Stimulated activated CD8-positive, alpha-beta memory T cell treated with anti-CD3 and anti-CD28 coated beads, Interleukin-4, amount 100 ng/mL, for 1 hour (primary cell): ENCODE measurements at places on chromosomes 16 and 17.

DNA sequence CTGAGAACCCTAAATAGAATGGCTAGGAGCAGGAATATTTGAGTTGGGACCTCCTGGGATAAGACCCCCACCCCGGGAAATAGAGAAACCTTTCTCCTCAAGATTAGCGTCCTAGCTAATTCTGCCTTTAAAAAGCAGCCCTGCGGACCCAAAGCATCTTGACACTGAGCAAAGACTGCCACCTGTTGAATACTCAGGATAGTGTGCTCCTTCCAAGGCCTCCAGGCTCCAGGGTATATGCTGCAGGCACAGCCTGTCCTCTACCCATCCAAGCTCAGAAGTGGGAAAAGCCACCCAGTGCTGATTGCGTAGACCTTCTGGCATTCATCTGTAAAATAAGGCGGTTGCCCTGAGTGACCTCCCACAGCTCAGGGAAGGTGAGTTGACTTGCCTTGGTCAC lies 456.2 kb upstream of the DYNLRB2 start:
- DNase-seq = no peak

GRCh38 chr17:28335959-28336871 lies 654 bp downstream of the TNFAIP1 start:
- no peak for DNase-seq

DNA sequence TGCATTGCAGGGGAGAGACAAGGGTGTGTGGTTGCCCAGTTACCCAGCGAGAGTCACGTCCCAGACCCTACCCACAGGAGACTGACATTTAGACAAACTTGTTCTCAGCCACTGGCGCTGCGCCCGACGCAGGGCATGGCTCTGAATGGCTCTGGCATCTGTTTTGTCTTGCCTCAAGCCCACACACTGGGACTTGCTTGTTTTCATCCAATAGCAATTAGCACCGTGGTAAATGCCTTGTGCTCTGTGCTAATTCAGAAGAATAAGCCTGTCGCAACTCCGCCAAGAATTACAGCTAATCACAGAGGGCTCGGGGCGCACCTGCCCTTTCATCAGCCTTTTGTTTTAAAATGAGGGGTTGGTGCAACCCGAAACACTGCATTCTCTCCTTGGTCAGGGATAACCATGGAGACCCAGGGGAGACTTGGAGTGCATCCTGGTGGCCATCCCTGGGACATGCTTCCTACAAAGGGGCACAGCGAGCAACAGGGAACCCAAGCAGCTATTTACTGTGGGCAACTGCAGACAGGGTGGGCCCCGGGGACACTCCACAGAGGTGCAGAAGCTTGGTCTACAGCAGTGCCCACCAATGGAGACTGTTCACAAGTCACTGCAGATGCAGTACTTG lies 220.6 kb upstream of the ZFHX3 start:
- DNase-seq = no peak

GRCh38 chr16:86667035-86667434 lies 88.7 kb downstream of the FOXL1 start:
- no peak for DNase-seq

GRCh38 chr17:29561554-29562517 lies 5.0 kb downstream of the ABHD15 start:
- DNase-seq = no peak

DNA sequence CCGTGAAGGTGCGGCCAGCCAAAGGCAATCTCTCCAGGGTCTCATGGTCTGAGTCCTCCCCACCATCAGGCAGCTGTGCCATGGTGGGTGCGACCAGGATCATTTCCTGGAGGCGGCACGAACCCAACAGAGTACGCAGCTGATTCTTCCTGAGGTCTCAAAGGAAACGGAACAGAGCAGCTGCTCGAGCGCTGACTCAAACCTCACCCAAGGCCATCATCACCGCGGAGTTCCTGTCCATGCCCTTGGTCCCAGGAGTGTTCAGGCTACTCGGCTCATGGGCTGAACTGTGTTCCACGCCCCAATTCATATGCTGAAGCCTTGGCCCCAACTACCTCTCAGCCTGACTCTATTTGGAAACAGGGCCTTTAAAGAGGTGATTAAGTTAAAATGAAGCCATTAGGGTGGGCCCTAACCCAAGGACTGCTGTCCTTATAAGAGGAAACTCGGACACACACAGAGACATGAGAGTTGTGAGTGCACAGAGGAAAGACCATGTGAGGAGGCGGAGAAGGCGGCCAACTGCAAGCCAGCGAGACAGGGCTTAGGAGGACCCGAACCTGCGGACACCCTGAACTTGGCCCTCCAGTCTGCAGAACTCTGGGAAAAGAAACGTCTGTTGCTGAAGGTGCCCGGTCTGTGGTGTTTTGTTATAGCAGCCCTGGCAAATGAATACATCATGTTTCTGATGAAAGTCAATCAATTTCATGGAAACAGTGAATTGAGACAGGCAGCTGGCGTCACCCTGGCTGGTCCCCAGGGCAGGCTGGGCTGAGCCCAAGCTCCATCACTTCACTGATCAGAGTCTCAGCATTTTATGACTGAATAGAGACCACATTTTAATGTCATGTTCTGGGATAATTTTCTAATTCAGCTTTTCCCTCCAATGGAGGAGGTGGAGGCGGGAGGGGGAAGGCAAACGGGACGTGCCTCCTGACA lies 13.7 kb downstream of the MXRA7 start:
- DNase-seq = no peak

- no peak for DNase-seq
Measured at GRCh38 chr16:28876019-28876659, 2.1 kb upstream of the ATP2A1 start.

DNA sequence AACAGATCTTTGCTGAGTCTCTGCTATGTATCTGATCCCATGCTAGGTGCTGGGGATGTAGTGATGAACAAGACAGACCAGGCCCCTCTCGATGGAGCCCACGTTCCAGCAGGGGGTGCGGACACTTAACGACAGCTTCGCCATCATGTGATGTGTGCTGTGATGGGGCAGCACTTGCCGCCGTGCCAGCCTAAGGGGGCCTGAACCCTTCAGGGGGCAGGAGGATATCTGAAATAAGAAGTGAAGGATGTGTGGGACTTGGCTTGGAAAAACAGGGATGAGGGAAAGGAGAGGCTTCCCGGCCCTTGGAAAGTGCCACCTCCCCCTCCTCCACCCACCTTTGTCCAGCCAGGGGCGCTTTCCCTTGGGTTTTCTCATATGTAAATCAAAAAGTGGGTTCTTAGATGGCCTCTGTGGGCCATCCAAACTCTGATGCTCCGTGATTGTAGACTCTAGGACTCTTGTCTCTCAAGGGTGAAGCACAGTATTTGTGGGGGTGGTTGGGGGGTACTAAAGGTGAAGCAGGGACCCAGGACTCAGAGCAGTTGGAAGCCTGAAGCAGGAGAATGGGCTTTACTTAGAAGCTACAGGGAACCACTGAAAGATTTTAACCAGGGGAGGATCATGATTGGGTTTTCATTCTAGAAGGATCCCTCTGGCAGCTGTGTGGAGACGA lies 4.0 kb upstream of the DLX3 start:
- no peak for DNase-seq

GRCh38 chr16:71775949-71776348 lies 32.7 kb downstream of the AP1G1 start:
- DNase-seq = no peak

- DNase-seq = peak; percentile 17
Measured at GRCh38 chr16:21600031-21600773, 825 bp downstream of the METTL9 start.

DNA sequence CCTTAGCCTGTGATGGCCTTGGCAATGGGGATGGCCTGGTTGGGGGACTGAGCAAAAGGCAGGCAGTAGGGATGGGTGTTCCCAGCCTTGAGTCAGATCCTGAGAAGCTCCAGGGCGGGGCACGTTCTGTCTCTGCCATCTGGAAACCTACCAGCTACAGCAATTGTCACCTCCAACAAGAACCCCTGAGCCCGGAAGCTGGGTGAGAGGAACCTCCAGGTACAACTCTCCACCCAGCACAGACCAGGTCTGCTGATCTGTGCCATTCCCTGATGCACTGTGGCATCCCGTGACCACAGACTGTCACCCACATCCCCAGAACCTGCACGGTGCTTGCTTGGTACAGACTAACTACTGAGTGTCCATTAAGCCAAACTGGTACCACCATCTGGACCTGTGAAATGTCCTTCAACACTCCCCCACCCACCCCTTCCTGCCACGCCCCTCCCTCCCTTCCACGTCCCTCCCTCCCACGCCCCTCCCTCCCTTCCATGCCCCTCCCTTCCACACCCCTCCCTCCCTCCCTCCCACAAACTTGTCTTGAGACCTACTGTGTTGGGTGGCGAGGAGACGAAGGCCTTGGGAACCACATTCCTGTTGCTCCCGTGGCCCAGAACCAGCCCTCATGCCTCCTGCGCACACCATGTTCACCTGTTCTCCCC lies 16.6 kb downstream of the MYO15B start:
- no peak for DNase-seq

- DNase-seq = no peak
Measured at GRCh38 chr16:12602811-12603698, 200.6 kb downstream of the CPPED1 start.

DNA sequence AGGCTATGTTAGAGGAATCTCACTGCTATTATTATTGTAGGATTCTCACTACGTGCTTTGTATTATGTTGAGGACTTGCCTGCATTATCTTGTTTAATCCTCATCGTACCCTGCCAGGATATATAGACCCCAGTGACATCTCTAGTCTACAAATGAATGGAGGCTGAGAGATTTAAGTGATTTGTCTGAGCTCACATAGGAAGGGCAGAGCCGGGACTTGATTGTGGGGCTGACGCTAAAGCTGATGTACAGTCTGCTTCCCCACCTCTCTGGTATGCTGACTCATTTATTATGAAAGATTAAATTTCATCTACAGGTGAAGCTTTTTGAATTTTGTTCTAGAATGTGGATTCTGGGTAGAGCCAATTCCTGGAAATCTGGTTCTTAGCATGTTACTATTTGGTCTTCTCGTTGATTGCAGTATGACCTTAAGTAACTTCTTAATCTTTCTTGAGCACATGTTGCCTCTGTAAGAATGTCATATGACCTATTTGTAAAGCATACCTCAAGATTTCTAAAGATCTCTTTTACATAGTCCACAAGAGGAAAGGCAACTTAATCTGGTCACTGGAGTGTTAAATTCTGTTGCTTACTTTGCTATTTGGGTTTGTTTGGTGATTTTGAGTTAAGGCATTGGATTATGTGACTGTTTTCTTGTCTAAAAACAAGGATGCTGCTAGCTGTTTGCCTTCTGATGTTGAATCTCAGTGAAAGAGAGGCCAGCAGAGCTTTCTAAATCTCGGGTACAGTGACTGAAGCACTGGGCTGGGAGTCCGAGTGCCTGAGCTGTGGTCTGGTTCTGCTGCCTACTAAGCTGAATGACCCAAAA lies 12.4 kb downstream of the METTL9 start:
- DNase-seq = no peak

DNA sequence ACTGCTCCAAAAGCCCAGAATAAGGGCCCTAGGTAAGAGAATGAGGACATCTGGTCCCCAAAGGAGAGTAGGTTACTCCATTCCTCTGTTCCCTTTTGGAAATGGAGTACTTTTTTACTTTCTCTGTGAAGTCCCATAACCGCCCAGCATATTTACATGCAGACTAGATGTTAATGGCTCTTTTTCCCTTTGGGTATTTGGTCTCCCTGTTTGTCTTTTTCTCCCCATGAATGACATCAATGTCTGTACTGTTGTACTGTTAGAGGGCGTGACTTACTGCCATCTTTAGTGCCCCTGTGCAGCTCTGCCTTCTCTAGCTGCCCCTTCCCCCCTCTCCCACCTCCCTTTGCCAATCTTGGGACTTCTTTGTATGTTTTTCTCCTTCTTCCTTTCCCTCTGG lies 19.0 kb downstream of the GPR179 start:
- DNase-seq = no peak

GRCh38 chr16:29319726-29320125 lies 86.8 kb downstream of the NPIPB11 start:
- no peak for DNase-seq

GRCh38 chr17:4738136-4739121 lies 1.2 kb upstream of the ZMYND15 start:
- DNase-seq = no peak

DNA sequence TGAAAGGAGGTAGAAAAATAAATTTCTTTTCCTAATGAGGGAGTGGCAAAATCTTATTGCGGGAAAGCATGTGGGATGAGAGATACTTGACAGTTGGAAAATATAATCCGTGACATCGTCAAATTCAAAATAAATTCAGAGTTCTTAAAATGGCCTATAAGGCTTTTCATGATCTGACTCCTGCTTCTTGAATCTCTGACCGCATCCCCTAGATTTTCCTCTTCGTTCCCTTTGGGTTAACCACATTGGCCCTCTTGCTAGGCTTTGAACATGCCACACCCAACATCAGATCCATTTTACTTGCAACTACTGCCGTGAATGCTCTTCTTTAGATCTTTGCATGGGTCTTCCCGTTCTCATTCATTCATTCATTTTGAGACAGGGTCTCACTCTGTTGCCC lies 50.1 kb downstream of the NF1 start:
- no peak for DNase-seq

DNA sequence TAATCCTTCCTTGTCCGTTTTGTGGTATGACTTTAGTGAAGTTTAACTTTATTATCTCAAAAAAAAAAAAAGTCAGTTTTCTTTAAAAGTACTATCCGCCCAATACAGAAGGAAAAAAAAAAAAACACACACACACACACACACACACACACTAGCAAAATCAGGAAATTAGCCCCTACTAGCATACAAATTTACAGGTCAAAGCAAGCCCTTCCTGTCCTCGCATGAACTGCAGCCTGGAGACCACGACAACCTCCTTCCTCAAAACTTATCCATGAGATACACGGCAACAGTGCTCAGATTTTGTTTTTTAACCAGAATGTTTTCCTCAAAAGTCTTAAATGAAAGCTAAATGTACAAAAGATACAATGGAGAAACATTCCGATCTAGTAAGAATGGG lies 16.2 kb downstream of the NCOR1 start:
- no peak for DNase-seq

DNA sequence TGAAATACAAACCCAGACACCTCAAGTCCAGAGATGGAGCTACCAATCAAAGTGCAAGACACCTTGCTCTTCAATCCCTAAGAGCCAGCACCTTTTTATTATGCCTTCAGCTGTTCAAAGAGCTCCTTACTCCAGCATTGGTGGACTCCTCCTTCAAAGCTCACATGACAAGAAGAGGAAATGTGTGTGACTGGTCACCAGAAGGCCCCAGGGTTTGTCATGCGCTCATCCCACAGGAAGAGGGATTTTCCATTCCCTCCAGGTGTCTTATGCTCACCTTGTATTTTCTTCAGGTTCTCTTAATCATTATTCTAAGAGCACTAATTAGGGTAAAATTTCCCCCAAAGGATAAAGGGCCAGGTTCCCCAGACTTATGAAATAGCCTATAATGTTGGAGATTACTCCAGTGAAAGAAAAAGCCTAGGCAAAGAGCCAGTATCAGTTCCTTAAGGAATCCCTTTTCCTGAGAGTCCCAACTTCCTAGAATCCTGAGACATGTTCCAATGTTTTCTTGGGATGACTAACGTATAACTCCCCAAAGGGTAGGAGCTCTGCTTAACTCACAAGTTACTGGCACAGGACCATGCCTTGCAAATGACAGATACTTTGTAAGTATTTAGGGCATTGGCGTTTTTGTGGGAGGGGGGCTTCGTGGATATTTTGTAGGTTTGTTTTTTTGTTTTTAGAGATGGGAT lies 56.9 kb upstream of the SOX9 start:
- no peak for DNase-seq

GRCh38 chr16:50036426-50036825 lies 11.4 kb downstream of the CNEP1R1 start:
- no peak for DNase-seq
